ENCODE measurements at places on chromosomes 12 and 14.

- DNase-seq: no peak
Measured at GRCh38 chr12:45462506-45462905, 246.6 kb downstream of the ANO6 start.

DNA sequence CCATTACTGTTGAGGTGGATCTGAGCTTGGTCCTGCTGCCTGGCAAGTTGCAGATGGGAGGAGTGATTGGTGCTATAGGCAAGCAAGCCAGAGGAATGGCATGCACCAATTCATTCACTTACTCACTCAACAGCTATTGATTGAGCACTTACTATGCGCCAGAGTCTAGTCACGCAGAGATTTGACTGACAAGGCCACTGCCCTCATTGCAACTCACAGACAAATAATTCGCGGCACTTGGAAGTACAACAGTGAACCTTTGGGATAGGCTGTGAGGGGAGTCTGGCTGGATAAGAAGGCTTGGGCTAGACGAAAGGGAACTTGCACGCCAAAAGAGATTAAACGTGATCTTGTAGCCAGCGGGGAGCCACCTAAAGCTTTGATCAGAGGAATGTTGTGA is 96.2 kb downstream of the NEDD1 start:
- no peak for DNase-seq

DNA sequence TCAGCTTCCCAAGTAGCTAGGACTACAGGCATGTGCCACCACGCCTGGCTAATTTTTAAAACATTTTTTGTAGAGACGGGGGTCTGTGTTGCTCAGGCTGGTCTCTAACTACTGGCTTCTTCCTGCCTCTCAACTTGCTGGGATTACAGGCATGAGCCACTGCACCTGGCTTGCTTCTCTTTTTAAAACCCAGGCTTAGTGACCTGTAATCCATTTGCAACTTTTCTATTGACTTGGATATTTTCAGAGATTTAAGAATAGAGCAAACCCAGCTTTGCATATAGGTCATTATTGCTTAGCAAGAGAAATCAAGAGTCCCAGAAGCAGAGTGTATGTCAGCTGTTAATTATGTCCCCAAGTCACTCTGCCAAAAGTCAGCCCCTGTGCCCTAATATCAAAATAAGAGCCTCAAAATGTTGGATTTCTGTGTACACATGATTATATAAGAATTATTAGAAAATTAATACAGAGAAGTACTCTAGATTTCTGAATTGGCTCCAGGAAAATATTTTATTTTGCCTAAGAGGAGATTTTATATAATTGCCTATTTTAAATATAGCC is 24.9 kb downstream of the TCP11L2 start:
- no peak for DNase-seq

- DNase-seq: no peak
Measured at GRCh38 chr12:107159384-107159900, 66.1 kb upstream of the CRY1 start.

DNA sequence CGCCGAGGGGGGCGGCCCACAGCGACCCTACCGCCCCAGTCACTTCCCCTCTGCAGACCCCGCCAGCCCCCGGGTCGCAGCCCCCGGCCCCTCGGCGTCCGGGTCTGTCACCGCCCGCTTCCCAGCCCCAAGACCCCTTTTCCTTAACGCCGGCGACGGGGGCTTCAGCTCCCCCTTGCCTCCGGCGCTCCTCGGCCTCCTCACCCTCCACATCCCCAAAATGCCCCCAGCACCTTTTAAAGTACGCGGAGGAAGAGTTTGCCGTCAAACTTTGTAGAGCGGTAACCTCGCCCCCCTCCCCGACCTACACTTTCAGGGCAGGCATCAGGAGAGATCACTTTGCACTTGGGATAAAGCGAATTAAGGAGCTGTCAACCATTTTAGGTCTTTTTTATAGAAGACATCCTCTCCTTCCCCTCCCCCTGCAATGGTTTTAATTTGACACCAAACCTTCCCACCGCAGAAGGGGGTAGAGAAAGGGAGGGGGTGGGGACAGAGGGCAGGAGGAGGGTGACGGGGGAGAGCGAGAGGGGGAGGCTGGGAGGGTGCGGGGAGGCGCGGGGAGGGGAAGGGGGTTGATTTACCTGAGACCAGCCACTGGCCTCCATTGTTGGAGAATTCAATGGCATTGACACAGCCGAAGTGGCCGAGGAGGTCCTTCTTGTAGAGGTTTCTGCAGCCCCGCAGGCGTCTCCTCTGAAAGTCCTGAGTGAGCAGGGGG is 578 bp downstream of the DCAF5 start:
- no peak for DNase-seq

DNA sequence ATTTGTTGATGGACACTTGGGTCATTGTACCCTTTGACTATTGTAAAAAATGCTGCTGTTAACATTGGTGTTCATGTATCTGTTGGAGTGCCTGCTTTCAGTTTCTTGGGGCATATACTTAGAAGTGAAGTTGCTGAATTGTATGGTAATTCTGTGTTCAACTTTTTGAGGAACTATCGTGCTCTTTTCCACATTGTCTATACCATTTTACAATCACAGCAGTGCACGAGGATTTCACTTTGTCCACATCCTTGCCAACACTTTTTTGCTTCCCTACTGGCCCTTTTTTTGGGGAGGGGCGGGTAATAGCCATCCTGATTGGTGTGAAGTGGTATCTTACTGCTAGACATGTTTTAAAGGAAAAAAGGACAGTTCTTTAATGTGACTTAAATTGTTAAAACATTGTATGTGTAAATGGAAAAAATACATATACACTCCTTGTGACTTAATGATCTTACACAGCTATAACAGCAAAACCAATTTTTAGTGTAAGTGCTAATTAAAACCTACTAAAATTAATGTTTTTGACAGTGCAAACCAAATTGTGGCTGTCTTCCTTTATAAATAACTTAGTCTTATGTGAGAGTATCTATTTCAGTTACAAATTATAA is 52.7 kb downstream of the WNK1 start:
- DNase-seq: no peak

- DNase-seq: no peak
Measured at GRCh38 chr14:97185186-97185585, 388.0 kb downstream of the VRK1 start.

DNA sequence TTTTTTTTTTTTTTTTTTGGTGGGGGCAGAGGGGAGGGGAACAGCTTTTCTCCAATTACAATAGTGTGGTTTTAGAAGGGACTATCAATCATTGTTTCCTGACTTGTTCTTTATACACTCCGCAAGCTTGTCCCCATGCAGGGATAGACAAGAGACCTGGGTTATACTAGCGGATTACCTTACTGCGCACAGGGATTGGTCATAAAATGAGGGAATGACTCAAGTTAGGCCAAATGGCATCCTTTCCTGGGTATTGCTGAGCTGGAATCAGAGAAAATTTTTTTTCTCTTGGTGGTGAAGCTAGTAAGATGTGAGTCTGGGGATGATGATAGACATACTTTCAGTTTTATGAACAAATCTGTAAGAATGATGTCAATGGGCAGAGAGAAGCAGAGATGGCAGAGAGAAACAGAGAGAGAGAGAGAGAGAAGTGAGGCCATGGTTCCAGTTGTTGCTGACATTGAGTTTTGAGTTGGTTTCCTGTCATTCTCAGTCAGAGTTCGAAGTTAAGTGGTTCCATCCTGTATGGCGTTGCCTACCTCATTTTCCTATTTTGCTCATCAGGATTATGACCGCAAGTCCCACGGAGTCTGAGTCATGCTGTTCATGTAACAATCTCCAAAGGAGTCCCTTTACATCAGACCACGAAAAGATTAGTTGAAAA is 59.1 kb upstream of the OTOGL start:
- DNase-seq: no peak

- peak; percentile 58 for DNase-seq
Measured at GRCh38 chr14:23569443-23570151, 2.0 kb upstream of the AP1G2 start.

- DNase-seq: no peak
Measured at GRCh38 chr14:100988956-100989355, 85.4 kb upstream of the RTL1 start.

DNA sequence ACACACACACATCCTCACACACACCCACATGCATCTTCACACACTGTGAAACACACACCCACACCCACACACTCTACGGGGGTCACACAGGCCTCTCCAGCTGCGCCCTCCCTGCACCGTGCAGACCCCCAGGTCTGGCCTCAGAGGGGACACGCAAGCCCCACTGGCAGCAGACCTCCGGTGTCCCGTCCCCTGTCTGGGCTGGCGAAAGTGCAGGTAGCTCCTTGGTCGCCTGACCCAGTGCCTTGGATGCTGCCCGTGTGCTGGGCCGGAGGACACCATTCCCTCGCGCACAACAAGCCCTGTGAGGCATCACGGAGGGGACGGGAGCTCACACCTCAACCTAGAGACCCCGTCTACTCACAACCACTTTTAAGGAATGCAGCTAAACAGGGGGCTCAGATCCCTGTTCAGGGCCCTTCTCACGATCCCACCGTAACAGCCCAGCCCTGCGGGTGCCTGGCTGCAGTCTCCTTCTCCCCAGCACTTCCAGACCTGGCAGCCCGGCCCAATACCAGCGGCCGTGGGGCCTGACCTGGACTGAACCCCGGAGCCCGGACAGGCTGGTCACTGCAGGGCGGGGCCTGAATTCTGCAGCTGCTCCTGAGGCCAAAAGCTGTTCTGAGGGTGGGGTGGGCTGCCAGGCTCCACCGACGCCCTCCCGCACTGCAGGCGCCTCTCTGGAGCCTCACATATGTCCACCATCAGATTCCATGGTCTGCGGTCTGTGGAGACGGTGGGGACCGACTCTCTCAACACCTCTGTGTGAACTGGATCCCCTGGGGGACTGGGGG is 42.1 kb upstream of the FZD10 start:
- no peak for DNase-seq

- no peak for DNase-seq
Measured at GRCh38 chr12:61863811-61864210, 396.4 kb upstream of the USP15 start.

- DNase-seq: no peak
Measured at GRCh38 chr14:75188086-75188485, 11.7 kb upstream of the TMED10 start.

DNA sequence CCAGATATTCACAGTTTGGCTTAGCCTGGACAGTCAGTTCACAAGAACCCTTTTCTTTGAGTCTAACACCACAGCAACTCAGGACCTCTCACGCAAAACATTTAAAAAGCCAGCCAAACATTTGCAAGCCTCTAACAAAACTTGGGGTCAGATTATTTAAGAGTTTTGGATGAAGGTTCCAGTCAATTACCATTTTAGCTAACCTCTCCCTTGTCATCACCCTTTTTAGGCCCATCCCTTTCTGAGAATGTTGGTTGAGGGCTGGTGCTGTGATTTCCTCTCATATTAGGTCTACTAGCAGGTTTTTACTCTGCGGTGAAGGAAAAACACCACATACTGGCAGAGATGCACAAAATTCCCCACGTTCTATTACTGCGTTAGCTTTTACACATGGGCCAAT is 20.7 kb downstream of the PAX9 start:
- no peak for DNase-seq

DNA sequence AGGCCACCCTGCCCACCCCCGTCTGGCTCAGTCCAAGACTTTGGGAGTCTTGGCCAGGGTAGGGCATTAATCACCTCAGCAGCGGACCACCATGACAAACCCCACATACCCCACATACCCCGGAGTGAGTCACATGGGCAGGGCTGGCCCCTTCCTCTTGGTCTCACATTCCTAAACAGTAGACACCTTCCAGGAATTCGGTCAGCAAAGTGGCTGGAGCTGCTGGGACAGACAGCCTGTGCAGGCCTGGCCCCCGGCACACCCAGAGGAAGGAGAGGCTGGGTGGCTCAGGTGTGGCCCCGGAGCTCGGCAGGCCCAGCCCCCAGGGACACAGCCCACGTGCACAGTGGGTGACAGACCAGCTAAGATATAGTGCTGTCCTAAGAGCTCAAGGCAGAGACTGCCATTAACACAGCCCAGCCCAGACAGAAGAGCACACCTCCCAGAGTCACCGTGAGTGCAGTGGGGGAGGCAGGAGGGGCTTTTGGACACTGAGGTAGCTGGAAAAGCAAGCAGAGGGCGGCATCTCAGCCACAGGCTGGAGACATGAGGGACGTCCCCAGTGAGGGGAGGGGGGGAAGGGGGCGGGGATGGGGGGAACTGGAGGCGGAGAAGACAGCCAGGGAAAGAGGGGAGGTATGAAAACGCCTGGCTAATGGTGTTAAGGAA is 24.0 kb downstream of the CCDC85C start:
- no peak for DNase-seq

DNA sequence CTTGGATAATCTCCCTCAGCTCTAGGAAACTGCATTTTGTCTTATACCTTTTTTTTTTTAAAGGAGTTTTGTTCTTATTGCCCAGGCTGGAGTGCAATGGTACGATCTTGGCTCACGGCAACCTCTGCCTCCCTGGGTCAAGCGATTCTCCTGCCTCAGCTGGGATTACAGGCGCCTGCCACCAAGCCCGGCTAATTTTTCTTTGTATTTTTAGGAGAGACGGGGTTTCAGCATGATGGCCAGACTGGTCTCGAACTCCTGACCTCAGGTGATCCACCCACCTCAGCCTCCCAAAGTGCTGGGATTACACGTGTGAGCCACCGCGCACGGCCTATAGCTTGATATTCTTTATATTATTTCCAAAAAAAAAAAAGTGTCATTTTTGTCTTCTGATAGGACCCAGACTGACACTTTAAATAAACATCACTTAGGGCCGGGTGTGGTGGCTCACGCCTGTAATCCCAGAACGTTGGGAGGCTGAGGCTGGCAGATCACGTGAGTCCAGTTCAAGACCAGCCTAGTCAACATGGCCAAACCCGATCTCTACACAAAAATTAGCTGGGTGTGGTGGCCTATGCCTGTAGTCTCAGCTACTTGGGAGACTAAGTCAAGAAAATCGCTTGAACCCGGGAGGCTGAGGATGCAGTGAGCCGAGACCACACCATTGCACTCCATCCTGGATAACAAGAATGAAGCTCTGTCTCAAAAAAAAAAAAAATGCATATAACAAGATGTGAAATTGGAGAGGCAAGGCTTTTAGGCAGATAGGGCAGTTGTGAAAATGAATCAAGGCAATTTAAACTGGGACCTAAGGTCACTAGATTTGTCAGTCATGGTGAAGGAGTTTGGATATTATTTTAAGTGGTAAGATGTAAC is 18.4 kb downstream of the SLC2A3 start:
- DNase-seq: no peak

- no peak for DNase-seq
Measured at GRCh38 chr14:65731933-65732506, 319.5 kb downstream of the FUT8 start.

GRCh38 chr14:104917993-104918392 is 6.7 kb upstream of the PLD4 start:
- DNase-seq: no peak

DNA sequence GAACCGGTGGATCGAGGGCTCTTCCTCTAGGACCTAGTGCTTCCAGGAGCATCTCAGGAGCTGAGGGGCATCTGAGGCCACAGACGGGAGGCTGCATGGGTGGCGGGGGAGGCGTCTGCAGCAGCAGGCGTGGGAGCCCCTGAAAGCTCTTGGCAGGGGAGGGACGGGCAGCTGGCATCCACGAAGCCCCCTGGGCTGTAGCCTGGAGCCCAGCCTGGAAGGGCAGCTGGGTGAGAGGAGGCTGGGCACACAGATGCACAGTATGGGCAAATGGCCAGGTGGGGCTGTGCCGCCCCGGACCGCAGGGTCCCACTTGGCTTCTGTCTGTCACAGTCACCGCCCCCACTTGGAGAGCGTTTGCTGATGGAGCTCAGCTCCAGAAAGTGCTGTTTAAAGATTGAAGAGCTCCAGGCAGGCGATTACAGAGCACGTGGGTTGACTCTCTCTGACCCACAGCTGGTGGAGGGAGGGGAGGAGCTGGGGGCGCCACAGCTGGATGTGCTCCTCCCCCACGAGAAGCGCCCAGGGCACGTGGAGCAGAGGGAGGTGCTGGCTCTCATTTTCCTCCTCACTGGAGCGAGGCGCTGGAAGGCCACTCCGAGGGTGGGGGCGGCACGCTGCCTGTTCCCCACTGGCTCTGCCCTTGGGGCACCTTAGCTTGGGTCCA is 155.0 kb upstream of the C14orf180 start:
- no peak for DNase-seq

GRCh38 chr12:64001439-64001838 is 156.9 kb downstream of the SRGAP1 start:
- no peak for DNase-seq
